CD8-positive, alpha-beta memory T cell (primary cell): ENCODE measurements at places on chromosomes 13 and 19. TPM values are rescaled to one million over a fixed set of nuclear protein-coding genes. Genes with fewer than 3 reads are reported as not detected.

The RGS9BP gene
- 0.15 TPM for total RNA-seq

The KLK13 gene
- total RNA-seq: not detected

The CEACAM6 gene
- not detected for total RNA-seq

The LCP1 gene
- 869 TPM for total RNA-seq

The PTPRH gene
- total RNA-seq: not detected

The NPAS1 gene
- 0.24 TPM for total RNA-seq

The PRKCG gene
- total RNA-seq: not detected

The ZNF136 gene
- total RNA-seq: 16.0 TPM

The FFAR1 gene
- not detected for total RNA-seq

The ZNF723 gene
- not detected for total RNA-seq

GRCh38 chr13:46100191-46100815 is 4.5 kb downstream of the CPB2 start:
- DNase-seq: no peak

DNA sequence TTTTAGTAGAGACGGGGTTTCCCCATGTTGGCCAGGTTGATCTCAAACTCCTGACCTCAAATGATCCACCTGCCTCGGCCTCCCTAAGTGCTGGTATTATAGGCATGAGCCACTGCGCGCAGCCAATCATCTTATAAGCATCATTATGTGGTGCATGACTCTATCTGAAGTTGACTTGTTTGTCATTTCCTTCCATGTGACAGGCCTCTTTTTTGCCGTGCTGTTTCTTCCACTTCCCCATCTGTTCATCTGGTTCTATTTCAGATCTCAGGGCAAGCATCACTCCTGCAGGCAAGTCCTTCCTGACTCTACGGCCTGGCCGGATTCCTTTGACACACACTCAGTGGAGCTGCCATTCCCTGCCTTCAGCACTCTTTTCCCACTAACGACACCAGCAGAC is 15.2 kb downstream of the COL5A3 start:
- no peak for DNase-seq

GRCh38 chr13:30138511-30138910 is 168.8 kb downstream of the KATNAL1 start:
- DNase-seq: no peak

GRCh38 chr13:34144142-34144541 is 326.2 kb downstream of the RFC3 start:
- no peak for DNase-seq

GRCh38 chr13:48001114-48001881 is at the start of gene SUCLA2:
Gene SUCLA2, minus strand, starts transcription at chr13:48001273. Its CDS starts 4 bp downstream, at chr13:48001269.
- DNase-seq: peak; percentile 81

- DNase-seq: no peak
Observed at GRCh38 chr13:78426183-78426582, 177.2 kb downstream of the POU4F1 start.

DNA sequence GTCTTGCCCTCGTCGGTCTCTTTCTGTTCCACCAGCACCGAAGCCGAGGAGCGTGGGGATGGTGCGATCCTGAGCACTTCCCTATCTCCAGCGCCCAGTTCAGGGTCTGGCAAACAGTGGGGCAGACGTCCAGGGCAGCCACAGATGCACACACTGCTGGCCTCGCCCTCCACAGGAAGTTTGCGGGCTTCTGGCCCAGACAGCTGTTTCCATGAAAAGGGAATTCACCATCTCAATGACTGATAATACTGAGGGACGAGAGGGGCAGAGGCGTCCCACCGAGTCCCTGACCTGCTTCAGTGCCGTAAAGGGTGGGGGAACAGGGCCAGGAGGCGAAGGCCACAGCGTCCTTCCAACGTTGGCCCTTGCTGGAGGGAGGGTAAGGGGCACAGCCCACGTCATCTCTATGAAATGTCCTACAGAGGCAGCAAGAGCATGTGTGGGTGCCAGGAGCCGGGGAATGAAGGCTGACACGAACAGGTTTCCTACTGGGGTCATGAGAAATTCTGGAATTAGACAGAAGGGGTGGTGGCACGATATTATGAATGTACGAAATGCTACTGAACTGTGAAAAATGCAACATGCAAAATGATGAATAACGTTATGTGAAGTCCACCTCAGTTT is 19.5 kb downstream of the SHC2 start:
- DNase-seq: no peak

- DNase-seq: no peak
Observed at GRCh38 chr13:113088691-113089020, 16.9 kb upstream of the F7 start.

DNA sequence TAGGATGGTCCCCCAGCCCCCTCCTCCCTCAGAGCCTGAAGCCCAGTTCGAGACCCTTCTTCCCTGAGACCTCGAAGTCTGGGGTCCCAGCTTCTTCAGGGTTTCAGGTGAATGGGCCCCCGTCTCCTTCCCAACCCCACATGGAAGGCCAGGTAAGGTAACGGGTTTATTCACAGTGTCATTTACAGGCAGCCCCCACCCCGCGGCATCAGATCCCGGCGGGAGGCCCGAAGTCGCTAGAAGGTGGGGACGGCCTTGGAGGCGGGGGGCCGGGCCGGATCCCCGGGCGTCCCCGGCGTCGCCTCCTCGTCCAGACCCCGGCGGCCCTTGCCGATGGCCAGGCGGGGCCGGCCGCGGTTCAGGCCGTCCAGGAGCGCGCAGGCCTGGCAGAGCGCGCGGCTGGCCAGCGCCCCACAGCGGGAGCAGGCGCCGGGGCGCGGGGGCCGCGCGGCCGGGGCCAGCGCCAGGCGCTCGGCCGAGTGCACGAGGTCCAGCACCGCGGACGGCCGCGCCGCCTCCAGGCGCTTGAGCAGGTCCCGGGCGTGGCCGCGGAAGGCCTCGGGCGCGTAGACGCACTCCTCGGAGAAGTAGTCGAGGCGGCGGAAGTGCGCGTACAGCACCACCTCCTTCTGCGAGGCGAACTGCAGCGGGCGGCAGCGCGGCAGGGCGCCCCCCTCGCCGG is 9.7 kb downstream of the CTU1 start:
- DNase-seq: peak; percentile 27

GRCh38 chr19:1999856-2000515 is 15.5 kb downstream of the BTBD2 start:
- no peak for DNase-seq

- DNase-seq: no peak
Observed at GRCh38 chr13:33626407-33626806, 191.5 kb upstream of the RFC3 start.

DNA sequence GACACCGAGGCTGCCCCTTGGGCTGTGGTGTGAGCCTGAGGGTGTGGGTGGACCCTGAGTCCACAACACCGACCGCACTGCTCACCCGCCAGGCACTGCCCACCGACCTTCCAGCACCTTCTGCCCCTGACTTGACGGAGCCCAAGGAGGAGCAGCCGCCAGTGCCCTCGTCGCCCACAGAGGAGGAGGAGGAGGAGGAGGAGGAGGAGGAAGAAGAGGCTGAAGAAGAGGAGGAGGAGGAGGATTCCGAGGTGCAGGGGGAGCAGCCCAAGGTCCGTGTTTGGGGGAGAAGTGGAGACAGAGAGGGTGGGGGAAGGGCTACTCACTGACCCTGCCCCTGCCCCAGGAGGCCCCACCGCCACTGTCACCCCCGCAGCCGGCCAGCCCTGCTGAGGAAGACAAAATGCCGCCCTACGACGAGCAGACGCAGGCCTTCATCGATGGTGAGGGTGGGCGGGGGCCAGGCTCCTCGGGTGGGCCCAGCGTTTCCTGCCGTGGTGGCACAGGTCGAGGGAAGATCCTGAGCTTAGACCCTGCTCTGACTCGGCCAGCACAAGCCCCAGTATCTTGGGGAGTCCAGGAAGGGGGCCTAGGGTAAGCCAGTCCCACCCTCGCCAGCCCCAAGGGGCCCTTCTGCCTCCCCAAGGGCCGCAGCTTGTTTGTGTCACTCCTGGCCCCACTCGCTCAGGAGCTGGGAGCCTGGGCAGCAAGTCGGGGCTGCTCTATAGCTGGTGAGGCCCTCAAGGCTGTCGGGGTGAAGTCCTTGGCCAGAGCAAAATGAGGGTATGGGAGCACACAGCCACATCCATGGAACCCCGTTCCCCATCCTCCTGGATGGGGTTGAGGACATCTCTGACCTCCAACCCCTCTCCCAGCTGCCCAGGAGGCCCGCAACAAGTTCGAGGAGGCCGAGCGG is 12.2 kb downstream of the PRKCSH start:
- DNase-seq: no peak

DNA sequence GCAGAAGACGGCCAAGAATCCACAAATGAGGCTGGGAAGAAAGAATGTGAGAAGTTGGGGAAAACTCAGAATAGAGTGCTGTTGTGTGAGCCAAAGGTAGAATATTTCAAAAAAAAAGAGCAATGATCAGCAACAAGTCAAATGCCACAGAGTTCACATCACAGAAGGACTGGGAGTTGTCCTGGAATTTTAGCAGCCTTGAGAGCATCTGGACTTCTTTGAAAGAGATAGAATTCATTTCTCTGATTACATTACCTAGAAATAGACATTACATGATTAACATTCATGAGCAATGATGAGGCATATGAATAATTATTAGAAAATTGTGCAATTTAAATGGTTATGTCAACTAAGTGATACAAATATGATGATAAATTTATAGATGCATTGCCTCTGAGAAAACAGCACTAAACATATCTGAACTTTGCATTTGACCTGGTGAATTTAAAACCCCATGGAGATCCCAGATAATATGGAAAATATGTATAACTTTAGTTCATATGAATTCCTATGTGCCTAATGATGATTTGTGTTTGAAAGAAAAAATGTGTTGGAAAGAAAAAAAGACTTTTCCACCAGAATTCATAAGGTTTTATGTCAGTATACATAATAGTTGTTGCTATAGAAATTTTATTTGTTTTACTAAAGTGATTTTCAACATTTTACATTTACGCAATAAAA is 186.2 kb downstream of the POSTN start:
- DNase-seq: no peak

DNA sequence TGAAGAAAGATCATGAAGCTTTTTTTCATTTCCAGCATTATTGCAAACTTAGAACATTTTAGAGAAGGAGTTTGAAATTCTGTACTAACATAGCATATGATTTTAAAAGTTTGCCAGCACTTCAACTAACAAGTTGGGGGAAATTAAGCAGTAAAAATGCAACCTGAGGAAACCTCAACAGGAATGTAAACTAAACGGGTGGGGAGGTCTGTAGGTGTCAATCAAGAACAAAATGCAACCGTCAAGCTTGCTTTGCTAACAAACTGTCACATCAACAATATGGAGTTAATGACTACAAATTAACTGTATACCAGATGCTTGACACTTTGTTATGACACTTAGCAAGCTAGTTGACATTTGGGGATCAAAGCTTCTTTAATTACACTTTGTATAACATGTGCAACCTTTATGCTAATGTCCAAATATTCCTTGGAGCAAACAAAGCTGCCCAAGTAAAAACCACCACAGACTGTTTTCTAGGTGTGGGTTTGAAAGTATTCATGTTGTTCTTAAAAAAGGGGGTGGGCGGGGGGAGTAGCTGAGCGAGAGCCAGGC is 52.1 kb downstream of the DACH1 start:
- no peak for DNase-seq
